ENCODE measurements at places on chromosomes 2 and 18.

DNA sequence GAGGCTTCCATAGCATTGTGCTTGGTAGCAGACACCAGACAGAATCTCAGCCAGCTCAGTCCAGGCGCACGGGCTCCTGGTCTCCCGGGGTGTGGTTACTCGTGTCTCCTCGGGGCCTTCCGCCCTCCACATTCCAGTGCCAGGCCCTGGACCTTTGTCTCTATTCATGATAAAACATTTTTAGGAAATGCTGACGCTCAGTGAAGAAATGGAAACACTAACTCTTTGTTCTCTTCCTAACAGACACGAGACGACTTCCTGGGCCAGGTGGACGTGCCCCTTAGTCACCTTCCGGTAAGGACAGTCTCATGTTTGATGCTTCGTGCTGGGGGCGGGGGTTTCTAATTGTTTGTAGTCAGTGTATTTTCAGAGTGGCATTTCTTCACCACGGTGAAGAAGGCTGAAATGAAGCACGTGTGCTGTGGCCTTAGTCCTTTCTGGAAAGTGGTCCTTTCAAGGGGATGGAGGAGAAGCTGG is 271.8 kb downstream of the NEDD4L start:
- DNase-seq, result no peak
- H3K4me1 ChIP-seq, result peaks cover 7% of the 10 kb centered on the region
- H3K27ac ChIP-seq, result no peak overlapping the region
- H3K27me3 ChIP-seq, result peaks cover 9% of the 10 kb centered on the region
- H3K4me3 ChIP-seq, result no peak overlapping the region

DNA sequence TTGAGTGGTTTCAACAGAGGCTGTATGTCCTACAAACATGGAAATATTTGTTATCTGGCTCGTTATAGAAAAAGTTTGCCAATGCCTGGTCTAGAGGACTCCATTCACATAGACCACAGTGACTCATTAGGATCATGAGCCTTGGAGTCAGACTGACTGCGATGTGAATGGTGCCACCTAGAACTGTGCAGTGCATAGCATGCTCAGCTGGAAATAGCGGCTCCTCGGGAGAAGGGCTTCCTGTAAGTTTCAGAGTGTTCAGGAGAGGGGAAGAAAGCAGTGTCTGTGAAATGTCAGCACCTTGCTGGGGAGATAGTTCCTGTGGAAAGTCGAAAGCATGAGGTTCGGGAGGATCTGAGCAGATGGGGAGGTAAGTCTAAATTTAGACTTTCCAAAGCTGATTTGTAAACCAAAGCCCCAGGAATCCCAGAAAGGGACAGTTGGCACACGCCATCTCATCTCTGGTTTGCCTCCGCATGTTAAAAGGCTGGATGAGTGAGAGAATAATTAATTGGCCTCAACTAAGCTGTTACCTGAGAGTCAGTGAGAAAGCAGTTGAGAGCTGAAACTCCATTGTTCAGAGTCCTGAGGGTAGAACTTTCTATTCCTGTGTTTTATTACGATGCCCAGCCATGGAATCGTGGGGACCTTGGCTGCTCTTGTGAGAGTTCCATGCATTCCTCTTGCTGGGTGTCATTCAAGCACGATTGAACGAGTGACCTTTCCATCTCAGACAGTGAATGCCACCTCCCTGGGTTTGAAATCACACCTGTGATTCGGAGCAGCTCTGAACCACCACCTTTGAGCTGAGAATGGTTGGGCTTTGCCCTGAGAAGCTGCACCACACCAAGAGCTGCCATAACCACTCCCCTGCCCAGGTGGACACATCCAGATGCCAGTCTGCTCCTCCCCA is 99.5 kb downstream of the MAPK4 start:
- H3K27ac ChIP-seq, result no peak overlapping the region
- no peak overlapping the region for H3K4me3 ChIP-seq
- no peaks in the 10 kb centered on the region for H3K4me1 ChIP-seq
- no peaks in the 10 kb centered on the region for H3K27me3 ChIP-seq
- no peak for DNase-seq

DNA sequence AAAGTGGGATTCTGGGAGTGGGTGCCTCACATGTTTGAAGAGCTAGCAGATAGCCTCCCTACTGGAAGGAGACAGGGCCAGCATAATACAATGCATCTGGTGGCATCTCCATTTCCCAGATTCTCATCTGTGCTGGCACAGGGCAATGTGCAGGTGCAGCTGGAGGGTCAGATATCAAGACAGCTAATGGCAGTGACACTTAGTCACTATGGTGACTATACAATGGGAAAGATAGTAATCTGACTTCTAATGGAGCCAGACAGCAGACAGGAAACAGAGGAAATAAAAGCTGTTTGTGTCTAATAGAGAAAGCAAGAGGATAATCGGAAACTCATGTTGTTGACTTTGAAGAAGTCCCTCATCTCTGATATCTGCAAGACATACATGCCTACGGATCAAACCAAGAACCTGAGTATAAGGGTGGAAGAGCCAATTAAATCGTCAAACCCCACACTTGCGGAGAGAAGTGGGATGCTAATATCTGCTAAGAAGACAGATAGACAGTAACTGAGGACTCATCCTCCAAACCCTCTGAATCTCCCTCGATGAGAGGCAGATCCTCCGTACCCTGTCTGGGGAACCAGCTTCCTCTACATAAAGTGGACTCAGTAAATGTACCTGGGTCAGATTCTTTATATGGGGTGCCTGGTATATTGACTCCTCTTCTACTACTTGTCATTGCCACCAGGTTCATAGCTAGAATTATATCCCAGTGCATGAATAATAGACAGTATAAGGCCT is 692.7 kb downstream of the SOCS6 start:
- no peak for DNase-seq
- H3K27ac ChIP-seq, result no peak overlapping the region
- no peaks in the 10 kb centered on the region for H3K36me3 ChIP-seq
- H3K27me3 ChIP-seq, result no peaks in the 10 kb centered on the region
- no peak overlapping the region for H3K4me3 ChIP-seq

DNA sequence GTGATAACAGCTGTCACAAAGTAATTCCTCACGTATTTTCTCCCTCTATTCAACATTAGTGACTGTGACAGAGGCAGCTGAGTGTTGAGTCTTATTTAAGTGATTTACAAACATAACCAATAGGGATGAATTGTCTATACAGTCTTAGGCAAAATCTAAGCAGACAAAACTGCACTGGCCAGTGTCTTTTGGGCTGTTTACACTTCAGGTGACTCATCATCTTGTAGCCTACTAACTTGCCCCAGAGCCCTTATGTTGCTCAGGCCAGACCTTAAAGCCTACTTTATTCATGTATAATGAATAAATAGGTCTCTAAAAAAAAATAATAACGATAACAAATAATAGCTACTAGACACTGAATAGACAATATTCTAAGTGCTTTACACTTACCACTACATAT is 17.2 kb downstream of the THOC1 start:
- no peaks in the 10 kb centered on the region for H3K27me3 ChIP-seq
- H3K27ac ChIP-seq, result no peak overlapping the region
- H3K36me3 ChIP-seq, result peaks cover 46% of the 10 kb centered on the region
- no peak overlapping the region for H3K4me3 ChIP-seq
- no peak for DNase-seq
- no peaks in the 10 kb centered on the region for H3K4me1 ChIP-seq

DNA sequence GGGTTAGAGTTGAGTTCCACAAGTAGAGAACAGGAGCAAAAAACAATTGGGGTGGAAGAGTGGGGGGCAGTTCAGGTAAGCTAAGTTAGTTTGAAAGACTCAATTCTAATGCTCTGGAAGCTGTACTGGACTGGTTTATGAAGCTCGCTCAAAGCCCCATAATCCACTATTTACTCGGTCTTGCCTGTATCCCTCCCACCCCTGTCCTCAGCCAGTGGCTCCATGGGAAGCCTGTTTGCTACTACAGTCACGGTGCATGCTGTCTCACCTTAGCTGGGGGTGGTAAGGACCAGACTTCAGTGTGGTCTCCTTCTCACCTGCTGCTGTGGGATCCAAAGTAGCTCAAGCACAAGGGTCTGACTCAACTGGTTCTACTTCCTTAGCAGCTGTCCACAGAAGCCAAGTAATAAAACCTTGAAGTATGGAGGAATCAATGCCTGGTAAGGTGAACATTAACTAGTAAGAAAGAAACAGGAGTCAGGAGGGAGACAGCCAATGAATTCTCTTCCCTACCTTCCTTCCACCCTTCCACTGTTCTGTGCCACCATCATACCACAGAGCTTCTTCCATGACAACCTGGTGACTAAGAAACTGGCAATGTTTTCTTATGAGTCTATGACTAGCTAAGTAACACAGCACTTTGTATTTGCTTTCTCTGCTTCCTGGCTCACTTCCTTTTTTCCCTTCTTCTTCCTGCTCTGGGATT is 230.8 kb downstream of the SRBD1 start:
- no peaks in the 10 kb centered on the region for H3K36me3 ChIP-seq
- peaks cover 5% of the 10 kb centered on the region for H3K27me3 ChIP-seq
- no peak overlapping the region for H3K27ac ChIP-seq
- H3K4me1 ChIP-seq, result no peaks in the 10 kb centered on the region

GRCh38 chr2:241949736-241950412 is 80.3 kb downstream of the RTP5 start:
- no peak for DNase-seq
- H3K27ac ChIP-seq, result no peak overlapping the region
- no peaks in the 10 kb centered on the region for H3K27me3 ChIP-seq

DNA sequence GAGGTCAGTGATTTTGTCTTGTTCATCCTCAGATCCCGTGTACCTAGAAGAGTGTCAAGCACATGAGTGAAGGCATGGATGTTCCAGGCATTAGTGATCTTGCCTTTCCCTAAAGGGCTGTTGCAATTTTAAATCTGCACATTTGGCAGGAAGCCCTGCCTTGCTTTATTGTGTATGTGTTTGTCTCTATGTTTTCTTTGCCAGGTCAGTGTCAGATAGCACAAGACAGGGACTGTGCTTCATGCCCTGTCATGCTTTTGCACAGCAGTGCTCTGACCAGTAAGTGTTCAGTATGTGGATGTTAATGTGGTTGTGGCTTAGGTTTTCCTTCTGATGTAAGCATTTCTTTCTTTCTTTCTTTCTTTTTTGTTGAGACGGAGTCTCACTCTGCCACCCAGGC is 131.5 kb downstream of the RGPD3 start:
- H3K36me3 ChIP-seq, result no peaks in the 10 kb centered on the region
- peaks cover 2% of the 10 kb centered on the region for H3K4me1 ChIP-seq
- peaks cover 5% of the 10 kb centered on the region for H3K27me3 ChIP-seq
- H3K4me3 ChIP-seq, result no peak overlapping the region
- H3K27ac ChIP-seq, result no peak overlapping the region

DNA sequence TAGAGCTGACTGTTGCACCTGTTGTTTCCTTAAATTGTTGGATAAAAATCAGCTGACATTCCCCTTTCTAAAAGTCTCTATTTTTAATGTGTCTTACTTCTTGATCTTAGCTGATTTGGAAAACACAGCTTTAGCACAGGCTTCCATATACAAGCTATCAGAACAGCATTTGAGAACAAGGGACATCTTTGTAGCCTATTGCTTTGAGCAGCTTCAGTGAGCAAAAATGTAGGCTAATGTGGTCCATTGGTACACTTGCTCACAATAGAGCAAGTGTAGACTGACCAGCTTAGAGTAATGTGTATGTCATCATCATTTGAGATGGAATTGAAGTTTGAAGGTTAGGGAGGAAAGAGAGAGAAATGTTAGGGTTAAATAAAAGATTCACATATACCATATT is 7.0 kb downstream of the INPP1 start:
- peaks cover 2% of the 10 kb centered on the region for H3K36me3 ChIP-seq
- no peak overlapping the region for H3K27ac ChIP-seq
- no peaks in the 10 kb centered on the region for H3K27me3 ChIP-seq
- no peak overlapping the region for H3K4me3 ChIP-seq
- peaks cover 17% of the 10 kb centered on the region for H3K4me1 ChIP-seq

GRCh38 chr2:46876741-46877384 is 38.7 kb downstream of the MCFD2 start:
- no peak for DNase-seq
- H3K27ac ChIP-seq, result no peak overlapping the region
- H3K4me1 ChIP-seq, result no peaks in the 10 kb centered on the region

DNA sequence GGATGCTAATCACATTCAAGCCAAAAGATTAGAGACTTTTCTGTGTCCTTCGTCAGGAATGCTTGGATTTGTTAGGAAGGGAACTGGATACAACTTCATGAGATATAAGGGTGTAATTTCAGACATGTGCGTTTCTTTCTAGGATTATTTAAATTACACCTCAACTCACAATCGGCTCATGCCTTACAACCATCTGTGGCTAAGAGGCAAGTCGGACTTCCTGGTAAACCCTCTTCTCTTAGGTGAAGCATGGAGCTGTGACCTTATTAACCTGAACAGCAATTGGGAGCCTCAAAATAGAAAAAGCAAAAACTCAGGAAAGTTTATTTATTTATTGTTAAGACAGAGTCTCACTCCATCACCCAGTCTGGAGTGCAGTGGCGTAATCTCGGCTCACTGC is 61.8 kb downstream of the SEMA4F start:
- peak overlapping the region; percentile 77 for H3K4me3 ChIP-seq
- DNase-seq, result no peak
- H3K36me3 ChIP-seq, result no peaks in the 10 kb centered on the region
- H3K27me3 ChIP-seq, result peaks cover 21% of the 10 kb centered on the region

- H3K27ac ChIP-seq, result no peak overlapping the region
- no peaks in the 10 kb centered on the region for H3K27me3 ChIP-seq
- no peak for DNase-seq
Observed at GRCh38 chr2:184203661-184204060, 394.7 kb upstream of the ZNF804A start.

DNA sequence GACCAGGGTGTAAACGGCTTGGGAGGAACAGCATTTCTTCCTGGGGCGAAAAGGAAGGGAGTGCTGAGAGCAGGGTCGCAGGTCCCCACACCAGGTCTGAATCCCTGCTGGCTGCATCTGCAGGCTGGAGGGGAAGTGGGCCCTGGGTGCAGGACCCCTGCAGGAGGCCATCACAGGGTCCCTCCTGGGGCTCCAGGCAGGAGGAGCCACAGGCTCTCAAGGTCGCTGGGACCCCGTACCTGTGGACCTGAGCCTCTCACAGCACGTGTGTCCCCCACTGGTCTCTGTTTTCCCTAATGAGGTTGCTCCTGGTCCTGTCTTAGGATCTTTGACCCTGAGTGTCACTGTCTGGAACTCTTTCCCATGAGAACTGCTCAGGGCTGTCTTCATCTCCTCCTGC is 147.8 kb upstream of the ZNF236 start:
- H3K36me3 ChIP-seq, result no peaks in the 10 kb centered on the region
- H3K4me3 ChIP-seq, result no peak overlapping the region
- H3K27me3 ChIP-seq, result peaks cover under 1% of the 10 kb centered on the region
- DNase-seq, result no peak
- H3K27ac ChIP-seq, result no peak overlapping the region

- H3K4me1 ChIP-seq, result no peaks in the 10 kb centered on the region
- no peaks in the 10 kb centered on the region for H3K27me3 ChIP-seq
- H3K4me3 ChIP-seq, result no peak overlapping the region
- H3K27ac ChIP-seq, result no peak overlapping the region
Observed at GRCh38 chr2:16318474-16319195, 347.0 kb downstream of the CYRIA start.

All from T-helper 2 cell treated with Interferon-gamma antibody and Interleukin-4, amounts not matched to agents 5 μg/mL and 100 μg/mL, for 36 hours (primary cell).